ENCODE measurements at places on chromosomes 12 and 14.

DNA sequence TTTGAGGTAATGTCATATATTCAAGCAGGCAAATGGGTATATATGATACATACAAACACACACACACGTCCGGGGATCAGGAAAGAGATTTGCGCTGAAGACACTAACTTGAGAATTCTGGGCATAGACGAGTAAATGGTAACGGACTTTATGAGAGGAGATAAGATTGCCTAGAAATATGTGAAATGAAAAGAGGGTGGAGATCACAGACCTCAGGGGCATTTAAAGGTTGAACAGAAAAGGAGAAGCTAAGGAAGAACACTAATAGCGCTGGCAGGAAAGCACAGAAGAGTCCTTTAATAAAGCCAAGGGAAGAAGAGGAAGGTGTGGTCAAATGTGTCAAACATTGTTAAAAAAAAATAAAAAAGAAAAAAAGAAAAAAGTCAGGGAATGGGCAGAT lies 13.1 kb downstream of the CRY1 start:
- no peak for DNase-seq

DNA sequence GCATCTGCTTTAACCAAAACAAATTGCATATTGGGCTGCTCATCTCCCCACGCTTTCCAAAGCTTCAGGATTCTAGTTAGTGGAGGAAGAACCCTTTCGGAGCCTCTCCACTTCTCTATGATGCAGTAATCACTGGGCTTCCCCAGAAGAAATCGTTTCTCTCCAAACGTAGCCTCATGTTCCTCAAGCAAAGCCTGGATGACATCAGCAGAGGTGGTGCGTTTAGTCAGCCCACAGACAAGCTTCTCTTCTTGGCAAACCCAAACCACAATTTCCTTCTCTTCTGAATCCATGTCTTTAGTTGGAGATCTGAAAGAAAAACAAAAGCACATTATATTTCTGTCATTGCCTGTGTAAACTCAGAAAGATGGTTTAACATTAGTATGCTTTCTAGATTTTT lies 30.6 kb downstream of the RASSF9 start:
- DNase-seq, result no peak

DNA sequence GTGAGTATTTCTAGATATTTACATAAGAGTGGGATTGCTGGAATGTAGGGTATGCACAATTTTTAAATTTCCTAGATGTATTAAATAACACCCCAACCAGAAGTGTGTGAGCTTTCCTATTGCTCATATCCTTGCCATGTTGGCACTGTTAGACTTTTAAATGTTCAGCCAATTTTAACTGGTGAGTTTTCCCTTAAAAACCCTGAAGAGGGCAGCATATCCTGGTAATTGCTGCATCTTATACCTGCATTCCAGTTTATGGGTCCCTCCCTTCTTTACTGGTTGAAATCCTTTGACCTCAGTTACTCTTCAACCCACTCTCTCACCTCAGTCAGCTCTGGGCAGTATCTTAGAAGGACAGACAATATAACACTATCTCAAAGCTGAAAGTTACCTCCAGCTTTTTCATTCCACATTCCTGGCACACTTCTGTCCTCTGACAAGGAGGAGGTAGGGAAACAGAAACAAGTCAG lies 270.6 kb downstream of the PAWR start:
- DNase-seq, result no peak

- DNase-seq, result no peak
These were observed 44.0 kb downstream of the VCPKMT start for GRCh38 chr14:50072395-50072794.

- no peak for DNase-seq
These were observed 31.3 kb upstream of the NDUFA12 start for GRCh38 chr12:95034750-95035149.

GRCh38 chr12:75986001-75986746 lies 45.4 kb downstream of the PHLDA1 start:
- DNase-seq, result no peak

Measured in 8988T (cell line).